ENCODE measurements at places on chromosomes 5 and 9.
A peak's percentile ranks its signal among the peaks of the same experiment; 100 is the strongest.

- DNase-seq, result no peak
Measured at GRCh38 chr5:129069292-129069691, 25.3 kb upstream of the ISOC1 start.

GRCh38 chr5:170861917-170862766, at the start of gene RANBP17:
RANBP17 (plus strand) TSS chr5:170862018.
- peak; percentile 3 for DNase-seq

DNA sequence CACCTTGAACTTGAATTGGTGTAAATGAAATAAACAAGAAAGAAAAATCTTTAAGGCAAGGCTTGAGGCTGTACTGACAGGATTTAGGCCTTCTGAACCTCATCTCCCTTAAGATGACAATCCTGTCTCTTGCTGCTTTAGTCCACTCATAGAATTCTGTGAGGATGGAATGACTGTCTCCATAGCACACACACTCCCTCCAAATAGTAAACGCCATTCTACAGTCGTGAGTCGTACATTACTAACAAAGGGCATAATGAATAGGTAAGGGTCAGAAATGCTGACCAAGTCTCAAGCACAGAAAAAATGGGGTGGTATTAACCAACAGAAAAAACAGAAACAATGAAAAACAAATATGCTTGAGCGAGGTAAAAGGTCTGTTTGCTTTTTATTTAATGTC, 71.8 kb upstream of the SIMC1 start:
- no peak for DNase-seq

DNA sequence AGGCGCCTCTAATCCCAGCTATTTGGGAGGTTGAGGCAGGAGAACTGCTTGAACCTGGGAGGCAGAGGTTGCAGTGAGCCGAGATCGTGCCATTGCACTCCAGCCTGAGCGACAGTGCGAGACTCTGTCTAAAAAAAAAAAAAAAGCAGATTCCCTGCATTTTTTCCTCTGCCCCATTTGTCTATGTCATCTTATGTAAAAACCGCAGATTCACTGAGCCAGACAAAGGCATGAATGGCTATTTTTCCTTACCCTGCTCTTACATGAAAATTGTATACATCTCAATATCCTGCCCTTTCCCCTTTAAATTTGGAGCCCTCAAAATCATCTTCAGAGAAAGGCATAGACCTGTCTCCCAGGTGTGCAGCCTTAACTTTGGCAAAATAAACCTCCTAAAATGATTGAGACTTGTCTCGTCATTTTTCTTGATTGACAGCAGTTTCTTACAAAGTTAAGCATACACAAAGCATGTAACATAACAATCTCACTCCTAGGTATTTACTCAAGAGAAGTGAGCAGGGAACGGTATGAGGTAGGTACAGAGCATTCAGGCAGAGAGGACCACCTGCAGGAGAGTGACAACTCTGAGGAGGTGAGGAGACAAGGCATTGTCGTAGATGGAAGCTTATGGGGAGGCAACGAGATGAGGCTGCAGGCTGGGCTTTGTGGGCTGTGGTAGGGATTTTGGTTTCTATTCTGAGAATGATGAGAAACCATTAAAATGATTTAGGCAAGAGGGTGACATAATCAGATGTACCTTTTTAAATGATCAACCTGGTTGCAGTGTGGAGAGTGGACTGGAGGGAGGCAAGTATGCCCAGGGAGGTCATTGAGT, 65.7 kb upstream of the IL6ST start:
- DNase-seq, result no peak

GRCh38 chr5:77394064-77394715, 97.9 kb downstream of the WDR41 start:
- no peak for DNase-seq

- DNase-seq, result no peak
Measured at GRCh38 chr9:135857371-135857786, 50.0 kb downstream of the CAMSAP1 start.

DNA sequence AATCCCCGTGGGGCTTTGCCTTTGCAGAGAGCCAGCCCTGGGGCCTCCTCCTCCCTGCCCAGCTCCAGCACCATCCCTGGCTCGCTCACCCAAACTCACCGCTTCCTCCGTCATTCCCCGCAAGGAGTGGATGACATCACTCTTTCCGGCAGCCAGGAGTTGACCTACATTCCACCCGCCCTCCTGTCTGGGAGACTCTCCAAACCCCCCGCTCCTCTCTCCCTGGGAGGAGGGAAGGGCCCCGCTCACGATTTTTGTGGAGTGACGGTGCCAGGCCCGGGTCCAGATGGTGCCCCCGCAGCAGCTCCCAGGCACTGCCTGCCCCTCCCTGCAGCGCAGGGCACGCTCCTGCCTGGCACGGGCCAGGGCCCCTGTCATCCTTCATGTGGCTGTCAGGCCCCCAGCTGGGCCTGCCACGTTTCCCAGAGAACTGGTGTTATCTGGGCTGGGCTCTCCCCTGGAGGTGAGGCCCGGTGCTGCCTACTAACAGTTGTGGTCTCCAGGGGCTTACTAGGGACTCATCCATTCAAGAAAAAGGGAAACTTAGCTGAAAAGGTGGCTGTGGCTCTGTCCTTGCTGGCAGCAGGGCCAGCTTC, 52.3 kb downstream of the NTNG2 start:
- no peak for DNase-seq

DNA sequence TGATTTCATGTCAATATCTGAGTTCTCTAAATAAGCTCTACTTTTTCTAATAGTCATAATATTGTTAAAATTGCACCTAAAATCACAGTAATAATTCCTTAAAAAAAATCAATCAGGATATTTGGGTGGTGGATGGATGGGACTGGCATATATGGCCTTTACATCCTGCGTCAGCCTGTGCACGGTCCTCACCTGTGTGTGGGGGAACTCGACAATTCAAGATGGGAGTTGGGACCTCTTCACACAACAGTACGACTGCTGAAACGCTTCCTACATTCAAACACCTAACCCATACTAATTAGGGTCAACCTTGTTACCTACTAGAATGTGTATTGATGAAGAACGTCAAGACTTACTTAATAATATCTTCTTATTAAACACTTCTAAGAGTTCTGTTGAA, 90.5 kb downstream of the OSMR start:
- DNase-seq, result no peak

GRCh38 chr5:123610209-123610608, 98.2 kb downstream of the CSNK1G3 start:
- no peak for DNase-seq

- DNase-seq, result peak; percentile 52
Measured at GRCh38 chr9:120583958-120584369, 4.0 kb upstream of the CDK5RAP2 start.

GRCh38 chr5:148290271-148291195, 21.7 kb upstream of the SPINK7 start:
- DNase-seq, result peak; percentile 6

DNA sequence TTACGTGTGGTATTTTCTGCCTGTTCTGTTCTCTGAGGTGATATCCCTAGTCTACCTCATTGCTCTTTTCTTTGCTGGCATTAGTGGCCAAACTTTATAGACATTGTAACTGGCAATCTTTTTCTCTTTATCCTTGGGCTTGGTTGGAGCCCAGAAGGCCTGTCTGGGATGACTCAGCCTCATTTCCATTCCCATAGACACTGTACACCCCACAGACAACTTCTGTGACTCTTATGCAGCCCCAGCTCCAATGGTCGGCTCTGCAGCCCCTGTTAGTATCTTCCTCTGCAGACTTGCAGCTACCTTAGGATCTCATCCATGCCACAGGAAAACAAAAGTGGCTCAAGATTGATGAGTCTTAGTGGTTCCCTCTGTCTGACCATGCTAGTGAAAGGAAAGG, 79.8 kb downstream of the CFAP95 start:
- no peak for DNase-seq

DNA sequence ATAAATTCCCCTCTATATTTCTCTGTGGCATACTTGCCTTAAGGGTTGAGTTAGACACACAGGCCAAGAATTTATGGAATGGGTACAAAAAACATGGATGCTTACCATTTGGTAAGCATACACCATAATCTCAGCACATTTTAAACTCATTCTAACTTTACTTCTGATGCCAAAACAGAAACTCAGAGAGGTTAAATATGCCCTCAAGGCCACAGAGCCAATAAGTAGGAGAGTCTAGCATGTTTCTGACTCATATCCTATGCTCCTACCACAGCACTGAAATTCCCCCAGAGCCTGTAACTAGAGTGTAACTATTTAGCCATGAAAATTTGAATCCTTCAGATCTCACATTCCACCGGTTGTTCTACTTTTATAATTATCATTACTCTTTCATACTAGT, 559.7 kb downstream of the ACTL7B start:
- DNase-seq, result no peak

GRCh38 chr9:135379540-135380267, 99.9 kb upstream of the PPP1R26 start:
- no peak for DNase-seq

DNA sequence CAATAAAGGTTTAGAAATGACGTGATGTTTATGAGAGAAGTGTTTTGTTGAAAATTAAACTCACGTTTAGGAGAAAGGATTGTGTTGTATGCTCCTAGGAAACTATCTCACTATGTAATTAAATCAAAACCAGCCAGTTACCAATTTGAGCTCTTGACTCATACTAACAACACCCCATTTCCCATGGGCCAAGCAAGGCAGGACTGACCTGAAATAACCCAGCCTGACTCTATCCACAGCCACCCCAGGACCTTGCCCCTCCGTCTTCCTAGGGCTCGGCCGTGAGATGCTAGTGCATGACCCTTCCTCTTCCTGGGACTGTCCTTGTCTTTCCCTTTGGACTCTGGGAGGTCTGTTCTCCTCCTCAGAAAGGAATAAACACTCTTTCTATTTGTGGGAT, 16.4 kb downstream of the TLR4 start:
- DNase-seq, result no peak

DNA sequence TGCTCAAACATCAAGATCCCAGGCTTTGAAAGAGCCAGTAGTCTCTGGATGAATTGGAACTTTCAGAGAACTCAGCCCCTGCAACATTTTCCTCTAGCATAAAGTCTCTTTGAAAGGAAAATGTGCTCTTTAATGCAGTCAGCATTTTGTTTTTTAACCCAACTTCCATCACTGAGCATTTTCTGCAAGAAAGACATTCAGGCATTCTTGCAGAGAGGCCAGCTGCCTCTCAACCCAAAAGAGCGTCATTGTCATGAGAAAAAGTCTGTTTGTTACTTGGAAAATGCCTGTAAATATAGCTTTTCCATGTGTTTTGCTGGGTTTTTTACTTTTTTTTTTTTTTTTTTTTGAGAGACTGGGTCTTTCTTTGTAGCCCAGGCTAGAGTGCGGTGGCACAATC, 225.0 kb downstream of the ADAMTSL1 start:
- no peak for DNase-seq

DNA sequence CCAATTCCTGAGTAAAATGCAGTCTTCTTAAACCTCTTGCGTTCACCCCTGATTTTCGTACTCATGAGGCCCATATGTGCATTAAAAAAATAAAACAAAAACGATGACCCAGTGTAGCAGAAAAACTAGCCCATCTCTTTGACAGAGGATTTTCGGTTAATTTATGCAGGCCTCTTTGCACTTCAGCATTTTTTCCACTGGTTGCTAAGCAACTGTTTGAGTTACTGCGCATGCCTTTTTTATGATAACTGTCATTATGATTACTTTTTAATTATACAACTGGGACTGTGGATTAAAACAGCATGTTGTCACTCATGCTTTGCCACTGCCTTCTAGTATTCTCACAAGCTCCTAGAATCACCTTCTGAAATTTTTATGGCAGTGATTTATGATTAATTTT, 165.0 kb downstream of the SMARCA2 start:
- no peak for DNase-seq

DNA sequence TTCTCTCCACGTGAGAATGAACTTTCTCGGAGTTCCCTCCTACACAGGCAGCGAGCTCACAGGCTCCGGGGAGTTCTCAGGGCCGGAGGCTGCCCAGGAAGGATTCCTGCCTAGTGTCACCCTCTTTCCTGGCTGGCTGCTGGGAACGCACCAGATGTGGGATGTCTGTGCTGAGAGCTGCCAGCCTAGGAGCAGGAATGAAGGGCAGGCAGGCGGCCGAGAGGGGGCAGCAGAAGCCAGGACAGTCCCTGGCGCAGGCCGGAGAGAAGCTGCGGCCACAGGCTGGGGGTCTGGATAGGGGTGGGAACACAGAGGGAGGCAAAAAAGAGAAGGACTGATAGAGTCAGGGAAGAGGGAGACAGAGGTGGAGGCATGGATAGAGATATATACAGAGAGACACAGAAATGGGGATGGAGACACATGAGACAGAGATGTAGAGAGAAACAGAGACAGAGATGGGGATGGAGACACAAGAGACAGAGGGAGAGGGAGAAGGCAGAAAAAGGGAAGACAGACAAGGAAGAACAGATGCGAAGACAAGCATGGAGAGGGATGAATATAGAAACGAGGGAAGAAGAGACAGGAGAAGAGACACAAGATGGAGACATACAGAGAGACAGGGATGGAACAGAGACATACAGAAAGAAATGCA, 25.3 kb upstream of the ENHO start:
- DNase-seq, result peak; percentile 29

GRCh38 chr9:106622164-106622487, 240.8 kb upstream of the ZNF462 start:
- DNase-seq, result no peak

- no peak for DNase-seq
Measured at GRCh38 chr9:126451316-126451885, 124.8 kb downstream of the MVB12B start.

- no peak for DNase-seq
Measured at GRCh38 chr9:133066181-133066983, 4.6 kb downstream of the CEL start.

DNA sequence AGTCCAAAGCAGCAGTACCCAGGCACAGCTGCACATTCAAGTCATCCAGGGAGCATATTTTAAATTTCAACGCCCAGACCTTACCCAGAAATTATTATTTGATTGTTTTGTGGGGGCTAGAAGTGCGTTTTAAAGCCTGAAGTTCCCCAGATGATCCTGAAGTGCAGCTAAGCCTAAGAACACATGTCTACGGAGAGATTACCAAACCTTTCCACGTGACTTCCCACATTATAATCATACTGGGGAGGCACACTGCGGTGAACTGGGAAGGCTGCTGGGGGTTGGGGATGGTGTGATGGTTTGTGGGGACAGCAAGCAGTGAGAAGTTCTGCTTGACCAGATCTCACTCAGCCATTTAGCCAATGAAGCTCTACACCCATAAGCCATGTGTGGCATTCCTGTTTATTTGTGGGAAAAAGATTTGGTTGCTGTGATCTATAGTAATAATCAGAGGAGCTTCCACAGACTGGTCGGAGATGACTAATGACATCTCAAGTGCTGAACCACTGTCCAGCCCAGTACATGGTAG, 93.4 kb upstream of the CDH6 start:
- no peak for DNase-seq

Measured in CD4-positive, alpha-beta T cell treated with Interleukin-1 beta for 1 hour (primary cell).